ENCODE measurements at places on chromosomes 2 and 18.

DNA sequence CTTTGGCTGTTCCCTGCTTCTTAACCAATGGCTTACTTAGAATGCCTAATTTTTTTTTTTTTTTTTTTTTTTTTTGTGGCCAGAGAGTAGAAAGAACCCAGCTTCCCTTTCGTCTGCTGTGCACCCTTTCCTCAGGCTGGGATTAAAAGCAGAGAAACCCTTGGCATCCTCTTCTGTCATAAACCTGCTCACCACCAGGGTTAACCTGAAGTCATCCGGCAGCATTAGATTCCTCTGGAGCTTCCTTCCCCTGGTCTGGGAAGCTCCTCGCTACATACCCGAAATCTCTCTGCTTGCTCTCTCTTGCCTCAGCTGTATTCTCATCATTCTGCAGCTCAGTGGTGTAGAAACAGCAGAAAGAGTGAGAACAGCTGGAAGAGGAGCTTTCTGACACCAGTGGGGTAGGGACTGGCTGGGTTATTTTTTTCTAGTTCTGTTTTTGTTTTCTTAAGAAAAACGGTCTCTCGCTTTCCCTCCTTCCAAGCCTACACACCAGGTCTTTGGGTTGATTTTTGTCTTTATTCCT, 339.0 kb upstream of the MEIS1 start:
- no peak for DNase-seq

DNA sequence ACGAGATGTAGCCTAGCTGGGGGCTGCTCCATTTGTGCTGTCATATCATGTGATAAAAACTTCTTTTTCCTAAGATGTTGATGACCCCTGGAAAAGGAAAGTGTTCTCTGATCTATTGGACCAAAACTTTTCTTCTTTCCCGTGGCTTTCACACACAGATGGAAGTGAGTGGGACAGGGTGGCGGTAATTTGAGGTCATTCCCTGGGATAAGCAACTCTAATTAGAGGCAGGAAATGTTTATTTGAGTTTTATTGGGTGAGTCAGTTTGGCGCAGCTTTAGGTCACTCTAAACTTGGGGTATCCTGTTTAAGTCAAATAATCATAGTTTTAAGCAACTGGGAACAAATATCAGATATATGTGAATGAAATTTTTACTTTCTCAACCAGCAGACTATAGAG, 221.0 kb upstream of the EPAS1 start:
- no peak for DNase-seq

GRCh38 chr18:13461936-13462335, 243.4 kb downstream of the LDLRAD4 start:
- no peak for DNase-seq

GRCh38 chr2:239122421-239123110, 274.7 kb downstream of the TWIST2 start:
- no peak for DNase-seq

GRCh38 chr2:138565230-138565598, 63.6 kb downstream of the SPOPL start:
- DNase-seq = no peak

- DNase-seq = peak; percentile 59
Observed at GRCh38 chr18:26190506-26190905, 35.7 kb upstream of the TAF4B start.

DNA sequence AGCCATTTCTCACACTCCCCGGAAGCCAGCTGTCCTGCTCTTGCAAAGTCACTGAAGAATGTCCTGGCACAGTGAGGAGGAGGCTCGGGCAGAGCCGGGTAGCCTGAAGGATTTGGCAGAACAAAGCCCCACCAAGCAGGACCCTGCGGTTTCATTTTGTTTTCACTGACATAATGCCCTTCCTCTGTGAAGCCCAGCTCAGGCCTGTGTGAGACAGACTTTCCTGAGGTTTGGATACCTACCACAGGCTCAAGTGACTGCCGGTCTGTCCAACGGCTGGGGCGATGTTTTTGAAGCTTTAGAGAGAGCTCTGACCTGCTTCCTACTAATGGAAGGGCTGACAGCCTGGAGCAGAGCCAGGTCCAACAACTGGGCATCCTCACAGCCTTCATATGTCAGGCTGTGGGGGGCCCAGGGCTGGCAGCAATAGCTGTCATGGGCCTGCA, 99.8 kb upstream of the FZD7 start:
- no peak for DNase-seq

- no peak for DNase-seq
Observed at GRCh38 chr2:112694182-112694581, 26.6 kb upstream of the NT5DC4 start.

DNA sequence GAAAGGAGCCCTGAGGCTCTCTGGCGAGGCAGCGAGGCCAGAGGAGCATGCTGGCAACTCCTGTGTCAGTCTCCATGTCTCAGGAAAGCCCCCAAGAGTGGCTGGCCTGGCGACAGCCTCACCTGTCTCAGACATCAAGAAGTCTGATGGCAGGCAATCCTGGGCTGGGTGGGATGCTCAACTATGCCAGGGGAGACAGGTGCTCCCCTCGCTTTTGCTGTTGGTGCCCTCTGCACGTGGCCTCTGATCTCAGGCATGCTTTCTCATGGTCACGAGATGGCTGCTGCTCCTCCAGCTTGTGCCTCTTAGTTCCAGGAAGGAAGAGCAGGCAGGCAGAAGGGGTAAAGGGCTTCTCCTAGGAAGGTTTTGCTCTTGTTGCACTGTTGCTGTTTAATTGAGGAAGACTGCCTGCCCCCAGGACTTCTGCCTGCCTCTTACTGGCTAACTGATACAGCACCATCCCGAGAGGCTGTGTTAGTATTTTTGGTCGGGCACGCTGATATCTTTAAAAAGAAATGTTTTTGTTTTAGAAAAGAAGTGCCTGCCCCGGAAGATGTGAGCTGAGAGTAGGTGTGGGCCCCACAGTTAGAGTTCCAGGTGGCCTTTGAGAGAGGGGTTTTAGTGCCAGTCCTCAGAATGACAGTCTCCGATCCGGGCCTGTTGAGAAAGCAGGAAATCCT, 344.8 kb upstream of the HS6ST1 start:
- no peak for DNase-seq

DNA sequence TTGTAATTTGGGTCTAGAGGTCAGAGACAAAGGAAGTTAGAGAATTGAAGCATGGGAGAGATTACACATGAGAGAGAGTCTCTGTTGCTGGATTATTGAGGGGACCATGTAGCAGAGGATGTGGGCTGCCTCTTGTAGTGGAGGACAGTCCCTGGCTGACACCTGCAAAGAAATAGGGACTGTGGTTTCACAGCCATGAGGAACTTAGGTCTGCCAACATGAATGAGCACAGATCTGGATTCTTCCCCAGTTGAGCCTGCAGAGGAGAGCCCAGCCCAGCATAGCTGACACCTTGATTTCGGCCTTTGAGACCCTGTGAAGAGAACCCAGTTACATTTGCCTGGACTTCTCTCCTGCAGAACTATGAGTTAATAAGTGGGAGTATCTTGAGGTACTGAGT, 179.5 kb upstream of the TWIST2 start:
- no peak for DNase-seq

DNA sequence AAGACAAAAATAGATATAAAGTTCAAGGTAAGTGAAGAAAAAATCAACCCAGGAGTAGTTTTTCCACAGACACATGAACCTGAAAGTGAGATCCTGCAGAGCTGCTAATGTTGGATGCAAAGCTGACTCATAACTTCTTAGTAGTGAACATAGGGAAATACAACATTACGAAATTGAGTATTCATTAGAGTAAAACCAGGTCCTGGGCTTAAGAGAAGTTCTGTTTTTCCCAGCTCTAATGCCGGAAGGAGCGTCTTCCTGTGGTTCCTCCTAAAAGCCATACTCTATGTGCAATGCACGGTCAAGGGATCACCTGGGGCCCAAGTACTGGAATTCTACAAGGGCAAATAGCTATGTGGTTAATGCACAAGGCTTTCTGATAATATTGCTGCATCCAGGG, 141.7 kb downstream of the RBMS1 start:
- DNase-seq = no peak

DNA sequence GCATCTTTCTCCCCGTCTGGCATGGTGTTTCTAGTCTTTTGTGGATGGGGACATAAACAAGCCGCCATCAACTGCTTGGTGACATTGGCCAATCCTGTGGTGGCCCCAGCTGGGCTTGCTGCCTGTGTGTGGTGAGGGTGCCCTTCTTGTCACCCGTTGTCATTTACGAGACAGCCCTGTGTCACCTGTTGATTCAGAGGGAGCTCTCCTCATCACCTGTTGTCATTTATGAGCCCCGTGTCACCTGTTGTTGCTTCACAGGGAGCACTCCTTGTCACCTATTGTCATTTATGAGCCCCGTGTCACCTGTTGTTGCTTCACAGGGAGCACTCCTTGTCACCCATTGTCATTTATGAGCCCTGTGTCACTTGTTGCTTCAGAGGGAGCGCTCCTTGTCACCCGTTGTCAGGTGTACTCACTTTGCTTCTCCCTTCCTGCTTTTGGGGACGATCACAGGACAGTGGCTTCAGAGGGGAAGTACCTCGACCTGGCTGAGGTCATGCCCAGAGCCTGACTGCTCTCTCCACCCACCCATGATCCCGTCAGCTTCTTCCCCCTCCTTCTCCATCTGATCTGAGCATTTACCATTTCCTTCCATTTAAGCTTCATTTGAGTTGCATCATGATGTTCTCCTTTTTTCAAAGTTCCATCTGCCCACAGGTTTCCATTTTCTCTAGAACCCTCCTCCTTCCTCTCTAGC, 29.1 kb downstream of the HPCAL1 start:
- DNase-seq = peak; percentile 86

DNA sequence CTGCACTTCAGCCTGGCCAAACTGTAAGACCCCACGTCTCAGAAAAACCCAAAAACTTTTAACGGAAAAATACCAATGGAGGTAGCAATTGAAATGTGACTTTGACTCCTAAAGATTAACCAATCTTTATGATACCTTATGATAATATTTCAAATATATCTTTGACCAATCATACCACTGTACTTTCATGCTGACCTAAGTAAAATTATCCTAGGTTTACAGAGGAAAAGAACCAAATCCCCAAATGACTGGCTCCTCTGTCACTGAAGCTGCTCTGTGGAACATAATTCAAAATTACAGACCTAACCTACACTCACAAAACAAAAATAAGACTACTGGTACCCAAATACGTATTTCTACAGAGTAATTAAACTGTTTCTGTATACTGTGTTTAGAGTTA, 7.7 kb upstream of the STPG4 start:
- DNase-seq = no peak

- DNase-seq = no peak
Observed at GRCh38 chr18:5992381-5992780, 97.1 kb upstream of the TMEM200C start.

DNA sequence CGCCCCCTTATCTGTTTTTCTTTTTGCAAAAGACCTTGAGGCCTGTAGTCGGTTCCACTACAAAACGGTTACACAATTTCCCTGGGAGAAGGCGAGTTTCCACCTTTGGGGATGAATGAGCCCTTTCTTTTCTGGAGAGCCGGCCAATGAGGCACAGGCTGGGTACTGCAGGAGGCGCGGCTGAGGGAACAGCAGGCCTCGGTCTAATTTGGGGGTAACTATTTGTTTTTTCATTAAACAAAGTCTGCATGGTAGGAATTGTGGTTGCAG, 129.2 kb downstream of the MYCN start:
- DNase-seq = no peak

- no peak for DNase-seq
Observed at GRCh38 chr18:48597110-48597509, 58.3 kb downstream of the CTIF start.

DNA sequence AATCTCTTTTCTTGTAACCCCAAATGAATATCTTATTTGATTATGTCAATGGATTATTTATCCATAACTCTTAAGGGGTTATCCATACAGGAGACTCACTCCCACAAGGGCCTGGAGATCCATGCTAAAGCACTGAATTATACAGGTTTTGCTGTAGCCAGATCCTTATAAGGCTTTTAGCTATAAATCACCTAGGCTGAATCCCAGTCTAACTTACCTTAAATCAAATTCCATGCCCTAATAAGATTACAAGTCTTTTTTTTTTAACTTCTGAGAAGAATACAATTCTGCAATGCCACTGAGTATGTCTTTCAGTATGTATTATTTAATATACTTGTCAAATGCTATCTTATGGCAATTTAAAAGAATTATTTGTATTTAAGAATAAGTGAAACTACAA, 340.5 kb downstream of the NBAS start:
- DNase-seq = no peak

- peak; percentile 51 for DNase-seq
Observed at GRCh38 chr18:31424383-31424988, 23.1 kb upstream of the DSG3 start.

- DNase-seq = no peak
Observed at GRCh38 chr2:16014041-16014787, 73.9 kb downstream of the MYCN start.

DNA sequence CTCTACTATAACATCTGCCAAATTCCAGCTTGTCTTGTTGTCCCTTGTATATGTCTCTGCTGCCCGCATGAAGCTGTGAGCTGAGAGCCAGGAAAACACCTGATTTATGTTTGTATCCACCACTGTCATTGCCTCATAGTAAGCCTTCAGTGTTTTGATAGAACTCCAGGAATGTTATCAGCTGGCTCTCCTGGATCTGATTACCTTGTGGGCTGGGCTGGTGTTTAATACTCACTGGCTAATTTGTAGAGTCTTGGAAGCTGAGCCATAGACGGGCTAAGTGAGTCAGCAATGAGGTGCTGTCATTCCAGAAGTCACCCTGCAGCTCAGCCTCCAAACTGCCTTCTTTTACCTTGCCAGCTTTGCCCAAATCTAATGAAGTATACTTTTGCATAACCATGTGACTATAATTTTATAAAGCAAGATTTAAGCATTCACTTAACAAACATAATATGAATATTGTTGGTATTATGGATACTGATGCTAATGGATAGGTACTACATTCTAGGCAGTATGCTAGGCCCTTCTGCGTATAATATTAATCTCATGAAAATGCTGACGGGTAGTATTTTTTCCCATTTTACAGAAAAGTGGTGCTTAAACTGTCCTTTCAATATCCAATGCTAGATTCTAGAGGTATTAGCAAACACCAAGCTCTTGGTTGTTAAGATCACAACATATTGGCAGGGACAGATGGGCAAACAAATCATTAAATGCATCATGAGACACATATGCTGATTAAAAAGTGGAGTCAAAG, 62.7 kb upstream of the GATA6 start:
- no peak for DNase-seq

DNA sequence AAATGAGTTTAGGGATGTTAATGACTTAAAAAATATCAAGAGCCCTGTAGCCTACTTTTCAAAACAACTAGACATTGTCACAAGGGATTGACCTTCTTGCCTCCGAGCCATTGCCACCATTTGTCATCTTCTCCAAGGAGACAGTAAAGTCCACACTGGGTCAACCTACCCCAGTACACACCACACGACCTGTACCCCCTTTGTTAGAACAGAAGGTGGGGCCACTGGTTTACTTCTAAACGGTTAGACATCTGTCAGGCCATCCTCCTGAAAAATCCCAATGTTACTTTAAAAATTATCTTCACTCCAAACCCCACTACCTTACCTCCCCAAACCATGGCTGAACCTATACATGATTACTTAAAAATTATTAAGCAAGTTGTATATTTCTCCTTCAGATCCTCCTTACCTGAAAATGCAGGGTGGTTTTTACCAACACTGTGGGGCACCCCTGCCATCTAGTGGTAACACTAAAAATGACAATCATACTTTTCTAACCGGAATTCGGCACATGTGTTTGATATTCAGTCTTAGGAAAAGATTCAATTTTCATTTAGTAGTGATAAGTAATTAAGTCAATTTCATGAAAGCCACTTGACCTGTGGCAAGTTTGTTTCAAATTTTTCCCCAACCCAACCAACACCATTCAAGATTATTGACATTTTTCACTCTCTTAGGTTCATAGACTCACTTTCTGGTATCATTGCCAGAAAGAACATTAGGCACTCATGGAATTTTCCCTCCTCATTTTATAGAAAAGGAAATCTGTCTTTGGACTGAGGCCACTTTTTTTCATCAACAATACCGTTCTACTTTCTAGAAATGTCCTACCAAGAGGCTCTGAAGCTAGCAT, 265.3 kb upstream of the PKDCC start:
- DNase-seq = peak; percentile 52
